Stimulated activated CD8-positive, alpha-beta memory T cell treated with anti-CD3 and anti-CD28 coated beads, Interleukin-4, amount 100 ng/mL, for 24 hours (primary cell): ENCODE measurements at places on chromosomes 1 and 21.

DNA sequence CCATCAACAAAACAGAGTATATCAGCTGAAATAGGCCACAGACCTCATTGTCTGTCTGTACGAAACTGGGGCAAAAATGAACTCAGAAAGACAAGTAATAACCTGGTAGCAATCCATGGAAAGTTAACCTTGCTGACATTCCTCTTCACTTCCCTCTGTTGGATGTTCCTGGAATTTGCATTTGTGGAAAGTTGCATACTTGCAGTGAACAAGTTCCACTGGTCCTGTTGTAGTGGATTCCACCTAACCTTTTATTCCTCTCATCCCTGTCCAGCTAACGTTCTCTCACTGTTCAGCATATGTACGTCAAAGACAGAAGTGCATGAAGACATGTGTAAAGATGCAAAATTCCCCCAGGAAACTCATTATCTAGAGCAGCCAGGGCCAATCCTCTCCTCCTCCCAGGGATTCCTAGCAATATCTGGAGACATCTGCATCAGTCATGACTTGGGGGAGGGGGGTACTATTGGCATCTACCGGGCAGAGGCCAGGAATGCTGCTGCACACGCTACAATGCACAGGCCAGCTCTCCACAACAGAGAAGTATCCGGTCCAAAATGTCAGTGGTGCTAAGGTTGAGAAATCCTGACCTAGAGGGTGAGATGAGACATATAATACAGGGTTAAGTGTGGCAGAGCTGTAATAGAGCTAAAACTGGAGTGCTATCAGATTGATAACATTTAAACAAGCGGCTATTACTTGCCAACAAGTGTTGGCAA lies 8.2 kb downstream of the LPAR3 start:
- DNase-seq, result no peak

- no peak for DNase-seq
Measured at GRCh38 chr1:153402226-153402625, 11.4 kb upstream of the S100A8 start.

GRCh38 chr1:9439074-9439761 lies 100.0 kb upstream of the SLC25A33 start:
- DNase-seq, result no peak

- no peak for DNase-seq
Measured at GRCh38 chr1:16717336-16718098, 22.8 kb upstream of the RNU1-4 start.

DNA sequence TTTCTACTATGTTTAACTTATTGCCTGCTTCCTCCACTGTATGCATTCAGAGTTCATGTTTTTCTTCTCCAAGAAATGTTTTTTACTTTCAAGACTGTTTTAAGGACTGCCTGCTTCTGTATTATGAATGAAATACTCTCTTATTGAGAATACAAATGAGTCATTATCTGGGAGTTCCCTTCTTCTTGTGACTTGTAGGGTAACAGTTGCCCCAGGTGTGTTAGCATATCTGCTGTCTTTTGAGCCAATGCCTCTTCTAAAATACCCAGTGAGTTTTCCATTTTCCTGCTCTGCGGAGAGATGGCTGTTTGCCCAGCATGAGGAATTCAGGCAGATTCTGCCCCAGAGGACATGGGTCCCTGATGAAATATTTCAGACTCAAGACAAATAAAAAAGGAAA lies 34.1 kb upstream of the ST6GALNAC5 start:
- no peak for DNase-seq

DNA sequence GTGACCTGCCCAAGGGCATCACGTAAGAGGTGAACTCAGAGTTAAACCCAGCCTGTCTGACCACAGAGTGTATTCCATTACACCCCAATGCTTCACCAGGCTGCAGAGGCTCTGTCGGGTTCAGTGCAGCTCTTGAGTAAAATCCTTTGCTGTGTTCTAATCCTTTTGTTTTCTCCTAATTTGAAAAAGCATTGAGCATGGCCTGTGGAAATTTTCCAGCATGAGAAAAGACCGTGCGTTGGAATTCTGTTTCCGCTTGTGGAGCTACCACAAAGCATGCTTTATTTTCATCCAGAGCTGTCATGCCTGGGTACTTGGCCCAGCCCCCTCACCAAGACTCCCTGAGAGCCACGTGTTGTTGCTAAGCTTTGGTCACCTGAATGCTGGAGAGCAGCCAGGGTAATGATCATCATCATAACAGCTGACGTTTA lies 317.6 kb downstream of the PRDM2 start:
- no peak for DNase-seq

DNA sequence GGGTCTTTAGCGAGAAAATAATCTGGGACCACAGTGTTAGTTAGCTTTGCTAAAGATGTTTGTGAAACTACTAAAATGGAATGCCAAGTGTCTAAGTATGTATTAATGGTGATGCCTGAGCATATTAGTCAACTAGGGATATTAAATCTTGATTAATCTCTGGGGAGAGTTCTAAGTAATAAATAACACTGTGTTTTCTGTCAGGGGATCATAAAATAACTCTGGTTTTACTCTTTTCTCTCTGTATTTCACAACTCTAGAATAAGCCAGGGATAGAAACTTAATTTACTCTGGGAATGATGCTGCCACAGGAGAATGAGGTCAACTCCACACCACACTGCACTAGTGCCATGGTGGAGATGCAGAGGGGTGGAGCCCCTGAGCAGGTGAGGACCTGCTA lies 399.2 kb downstream of the PTBP2 start:
- no peak for DNase-seq

GRCh38 chr1:175095978-175096607 lies 28.5 kb downstream of the TNN start:
- no peak for DNase-seq

- no peak for DNase-seq
Measured at GRCh38 chr1:243435836-243436235, 180.0 kb downstream of the SDCCAG8 start.

DNA sequence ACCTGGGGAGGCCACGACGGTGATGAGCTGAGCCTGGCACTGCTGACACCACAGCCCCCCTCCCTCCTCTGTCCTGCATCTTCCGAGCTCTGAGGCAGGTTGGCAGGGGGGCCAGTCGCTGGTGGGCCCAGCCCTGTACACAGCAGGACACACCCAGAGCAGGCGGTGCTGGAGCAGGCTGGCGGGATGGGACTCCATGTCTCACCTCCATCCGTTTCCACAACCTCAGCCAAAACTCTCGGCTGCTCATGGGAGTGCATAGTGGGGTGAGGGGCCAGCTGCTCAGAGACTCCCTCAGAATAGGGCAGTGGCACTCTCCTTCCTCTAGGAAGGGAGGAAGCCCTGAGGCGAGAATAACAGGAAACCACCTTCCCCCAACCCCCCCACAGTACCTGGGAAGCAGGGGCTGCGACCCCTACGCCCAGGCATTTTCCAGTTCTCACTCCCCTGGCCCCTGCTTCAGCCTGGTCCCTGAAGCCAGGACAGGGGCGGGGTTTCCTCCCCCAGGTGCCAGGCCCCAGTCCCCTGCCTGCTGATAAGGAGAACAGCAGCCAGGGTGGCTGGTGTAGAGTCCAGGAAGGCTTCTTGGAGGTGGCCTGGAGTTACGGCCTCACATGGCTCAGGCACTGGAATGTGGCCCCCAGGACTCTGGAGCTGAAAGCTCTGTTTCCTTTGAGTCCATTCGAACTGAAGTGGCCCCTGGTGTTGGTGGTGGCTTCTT lies 3.2 kb upstream of the IBA57 start:
- no peak for DNase-seq

DNA sequence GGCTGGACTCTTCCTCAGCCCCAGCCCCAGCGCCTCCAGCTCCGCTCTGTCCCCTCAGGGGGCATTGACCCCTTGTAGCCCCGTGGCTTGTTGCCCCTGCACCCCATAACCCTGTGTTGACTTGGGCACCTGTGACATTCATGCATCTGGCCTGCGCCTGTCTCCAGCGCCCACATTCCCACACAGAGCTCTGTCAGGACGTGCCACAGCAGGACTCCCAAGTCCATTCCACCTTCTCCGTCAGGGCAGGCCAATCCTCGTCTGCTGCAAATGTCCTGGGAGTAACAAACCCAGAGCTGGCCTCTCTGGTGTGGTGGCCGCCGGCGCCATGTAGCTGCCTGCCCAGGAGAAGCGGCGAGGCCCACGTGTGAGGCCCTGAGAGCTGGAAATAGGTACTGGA lies 60.6 kb downstream of the AGPAT3 start:
- no peak for DNase-seq

DNA sequence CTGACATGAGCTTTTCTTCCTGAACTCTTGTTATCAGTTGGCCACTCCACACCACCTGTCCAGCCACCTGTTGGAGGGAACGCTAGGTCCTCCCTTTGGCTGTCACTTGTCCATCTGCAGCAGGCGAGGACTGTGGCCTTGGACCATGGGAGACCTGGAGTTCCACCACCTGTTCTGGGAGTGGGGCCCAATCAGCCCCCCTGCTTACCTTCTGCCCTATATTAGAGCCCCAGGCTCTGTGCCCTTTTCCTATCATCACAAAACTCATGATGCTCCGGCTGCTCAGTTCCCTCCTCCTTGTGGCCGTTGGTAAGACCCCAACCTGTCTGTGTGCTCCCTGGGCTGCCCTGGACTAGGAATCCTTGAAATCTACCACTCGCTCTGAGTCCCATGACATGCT lies at the start of gene CELA3A:
TSS of gene CELA3A (plus strand) at position 249 of the 400 bp plus-strand sequence. CDS start at position 267, 18 bp downstream.
- DNase-seq, result no peak

GRCh38 chr1:201500670-201501120 lies 6.2 kb downstream of the CSRP1 start:
- DNase-seq, result no peak

GRCh38 chr1:81420760-81421159 lies 380.0 kb upstream of the ADGRL2 start:
- no peak for DNase-seq

GRCh38 chr1:198763298-198763714 lies 124.5 kb downstream of the PTPRC start:
- DNase-seq, result no peak

DNA sequence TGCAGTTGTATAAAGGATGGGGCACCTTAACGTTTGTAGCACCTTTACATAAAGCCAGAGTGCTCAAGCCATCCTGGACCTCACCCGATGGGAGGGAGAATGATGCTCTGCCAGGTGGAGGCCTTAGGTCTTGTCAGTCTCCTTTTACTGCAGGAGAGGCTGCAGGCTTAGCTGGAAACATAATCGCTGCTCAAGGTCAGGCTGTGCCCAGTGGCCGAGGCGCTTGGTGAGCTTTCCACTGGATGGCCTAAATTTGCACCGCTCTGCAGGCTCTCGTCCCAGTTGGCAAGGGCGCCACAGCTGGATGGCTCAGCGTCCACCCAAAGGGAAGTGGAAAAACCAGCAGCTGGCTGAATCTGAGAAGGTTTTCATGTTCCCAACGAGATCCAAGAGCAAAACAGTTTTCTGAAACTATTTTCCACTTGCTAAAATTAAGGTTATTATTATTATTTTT lies 438.9 kb downstream of the CAMTA1 start:
- DNase-seq, result no peak

DNA sequence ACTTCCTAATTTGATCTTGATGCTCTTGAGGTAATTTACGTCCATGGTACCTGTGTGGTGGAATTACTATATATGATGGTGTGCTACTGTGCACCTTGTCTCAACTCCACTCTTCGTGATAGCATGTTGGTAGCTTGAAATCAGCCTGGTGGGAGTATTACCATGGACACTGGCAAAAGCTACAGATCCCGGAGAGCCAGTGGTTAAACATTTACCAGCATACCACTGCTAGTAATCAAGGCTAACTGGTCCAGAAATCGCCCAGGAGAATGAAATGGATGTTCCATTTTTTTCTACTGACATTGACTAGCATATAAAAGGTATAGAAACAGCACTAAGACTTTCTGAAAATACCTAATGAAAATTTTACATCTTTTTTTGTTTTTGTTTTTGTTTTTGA lies 30.6 kb downstream of the ELK4 start:
- DNase-seq, result no peak

- no peak for DNase-seq
Measured at GRCh38 chr1:241163363-241163762, 193.6 kb downstream of the RGS7 start.

GRCh38 chr1:10309243-10310011 lies 89.4 kb upstream of the PGD start:
- DNase-seq, result no peak

- no peak for DNase-seq
Measured at GRCh38 chr1:207911856-207912760, 1.2 kb upstream of the CD34 start.

DNA sequence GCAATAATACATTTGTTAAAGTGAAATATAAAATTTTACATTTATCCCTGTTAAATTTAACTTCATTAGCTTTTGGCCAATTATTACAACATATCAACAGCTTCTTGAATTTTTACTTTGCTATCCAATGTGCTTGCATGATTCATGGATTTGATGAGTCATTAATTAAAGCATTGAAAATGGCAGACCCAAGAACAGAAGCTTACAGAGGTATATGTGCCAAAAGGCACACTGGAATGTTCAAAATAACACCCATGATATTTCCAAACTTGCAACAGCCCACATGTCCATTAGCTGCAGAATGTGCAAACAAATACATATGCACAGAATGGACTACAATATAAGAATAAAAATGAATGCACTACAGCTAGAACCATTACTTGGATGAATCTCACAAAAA lies 76.4 kb upstream of the MAN1A2 start:
- DNase-seq, result no peak

DNA sequence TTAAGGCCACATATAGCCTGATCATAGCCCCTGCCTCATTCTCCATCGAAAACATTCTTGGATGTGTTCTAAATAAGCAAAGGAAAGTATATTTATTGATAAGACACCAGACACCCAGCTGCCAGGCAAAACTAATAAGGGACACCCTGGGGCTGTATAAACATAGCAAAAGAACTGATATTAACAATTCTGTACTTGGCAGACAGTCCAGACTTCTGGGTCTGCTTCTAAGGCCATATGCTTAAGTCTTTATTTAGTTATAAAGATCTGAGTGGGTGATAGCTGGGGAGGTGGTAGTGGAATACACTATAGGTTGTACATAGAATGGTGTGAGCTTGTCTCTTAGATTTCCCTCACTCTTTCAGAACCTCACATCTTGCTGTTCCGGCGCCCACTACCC lies 3.9 kb downstream of the CKS1B start:
- no peak for DNase-seq

DNA sequence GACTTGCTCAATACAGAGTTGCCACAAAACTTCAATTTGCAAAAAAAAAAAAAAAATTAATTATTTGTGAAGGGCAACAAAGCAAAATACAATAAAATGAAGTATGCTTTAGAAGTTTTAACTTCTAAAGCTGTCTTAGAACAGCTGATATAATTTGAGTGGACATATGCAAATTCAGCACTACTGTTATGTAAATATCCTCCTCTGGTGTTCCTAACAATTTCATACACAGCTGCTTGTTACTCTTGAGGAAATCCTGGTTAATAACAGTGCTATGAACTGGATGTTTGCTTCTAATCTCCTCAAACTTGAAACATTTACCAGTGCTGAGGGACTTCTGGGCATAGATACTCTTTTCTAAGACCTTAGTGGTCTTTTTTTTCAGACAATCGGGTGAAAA lies 69.6 kb upstream of the COL24A1 start:
- no peak for DNase-seq
